ENCODE measurements at places on chromosomes 3 and 15.

DNA sequence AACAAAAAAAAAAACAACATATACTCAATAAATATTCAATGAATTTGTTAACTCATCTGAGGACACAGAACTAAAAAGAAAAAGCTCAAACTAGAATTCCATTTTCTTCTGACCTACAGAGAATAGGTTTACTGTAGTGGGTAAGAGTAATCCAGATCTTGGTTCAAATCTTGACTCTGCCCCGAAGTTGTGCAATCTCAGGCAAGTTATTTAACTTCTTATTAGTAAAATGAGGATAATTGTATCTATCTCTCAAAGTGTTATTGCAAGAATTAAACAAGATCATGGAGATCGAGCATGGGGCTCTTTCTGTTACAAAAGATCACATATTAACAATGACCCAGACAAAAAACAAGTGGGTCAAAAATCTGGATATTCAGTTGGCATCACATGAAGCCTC is 41.1 kb upstream of the OXTR start:
- DNase-seq, result no peak

GRCh38 chr3:48879307-48879993 is 19.2 kb downstream of the SLC25A20 start:
- DNase-seq, result no peak

DNA sequence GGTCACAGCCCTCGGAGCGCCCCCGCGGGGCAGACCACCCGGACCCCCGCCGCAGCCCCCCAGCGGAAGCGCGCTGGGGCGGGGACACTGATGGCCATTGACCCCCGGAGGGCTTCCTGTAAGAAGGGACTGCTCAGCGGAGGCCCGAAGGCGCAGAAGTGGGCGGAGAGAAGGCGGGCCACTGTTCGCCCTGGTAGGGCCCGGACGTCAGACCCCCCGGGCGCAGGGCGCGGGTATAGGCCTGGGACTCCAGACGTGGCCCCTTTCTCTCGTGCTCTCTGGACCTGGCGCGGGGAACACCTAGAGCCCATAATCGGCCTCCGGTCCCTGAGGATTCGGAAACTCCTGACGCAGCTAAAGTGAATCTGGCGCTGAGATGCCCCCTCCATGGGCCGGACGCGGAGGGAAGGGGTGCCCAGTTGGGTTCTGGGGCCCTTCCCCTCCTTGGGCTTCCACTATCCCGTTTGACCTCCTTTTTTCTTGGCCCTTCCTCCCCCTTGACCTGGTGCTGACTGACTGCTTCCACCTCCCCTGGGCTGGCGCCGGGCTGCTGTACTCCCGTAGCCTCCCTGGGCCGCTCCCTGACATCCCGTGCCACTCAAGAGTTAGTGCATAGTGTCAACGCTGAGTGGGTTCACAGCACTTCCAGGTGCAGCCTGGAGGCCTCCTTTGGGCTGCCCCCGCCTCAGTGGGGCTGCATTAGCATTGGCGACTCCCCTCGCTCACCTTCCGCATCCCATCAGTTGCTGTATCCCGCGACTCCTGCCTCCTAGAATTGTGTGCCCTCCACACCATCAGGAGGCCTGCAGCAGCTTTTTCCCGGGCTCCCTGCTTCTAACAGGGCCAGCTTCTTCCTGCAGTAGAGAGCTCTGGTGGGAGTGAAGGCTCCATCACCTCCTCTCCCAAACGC is 694 bp downstream of the ABTB1 start:
- DNase-seq, result no peak

GRCh38 chr3:3038201-3038991 is 71.8 kb downstream of the IL5RA start:
- DNase-seq, result no peak

GRCh38 chr15:61527836-61528580 is 298.9 kb upstream of the RORA start:
- DNase-seq, result no peak

GRCh38 chr3:11632564-11632963 is 11.2 kb downstream of the VGLL4 start:
- DNase-seq, result no peak

DNA sequence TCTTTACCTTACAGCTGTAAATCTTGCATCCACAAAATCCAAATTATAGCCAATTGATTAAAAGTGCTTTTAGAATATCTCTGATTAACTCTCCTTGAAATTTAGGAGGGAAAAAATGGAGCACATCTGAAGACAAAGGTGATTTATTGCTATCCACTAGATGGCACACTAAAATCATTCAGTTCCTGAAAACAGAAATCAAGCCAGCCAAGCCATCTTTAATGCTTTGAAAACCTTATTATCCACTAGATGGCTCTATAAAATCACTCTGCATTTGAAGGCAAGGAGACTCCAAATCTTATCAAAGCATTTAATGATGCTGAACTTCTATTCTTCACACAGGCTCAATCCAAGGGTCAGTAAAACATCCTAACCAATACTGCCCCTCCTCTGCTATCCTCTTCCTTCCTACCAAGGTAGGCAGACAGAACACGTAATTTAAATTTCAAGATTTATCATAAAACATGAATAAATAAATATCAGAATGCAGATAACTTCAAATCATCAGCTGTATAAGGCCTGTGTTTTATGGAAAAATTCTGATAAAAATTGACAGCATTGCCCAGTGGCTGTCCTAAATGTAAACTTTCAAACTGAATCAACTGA is 48.4 kb downstream of the GOLIM4 start:
- DNase-seq, result no peak

DNA sequence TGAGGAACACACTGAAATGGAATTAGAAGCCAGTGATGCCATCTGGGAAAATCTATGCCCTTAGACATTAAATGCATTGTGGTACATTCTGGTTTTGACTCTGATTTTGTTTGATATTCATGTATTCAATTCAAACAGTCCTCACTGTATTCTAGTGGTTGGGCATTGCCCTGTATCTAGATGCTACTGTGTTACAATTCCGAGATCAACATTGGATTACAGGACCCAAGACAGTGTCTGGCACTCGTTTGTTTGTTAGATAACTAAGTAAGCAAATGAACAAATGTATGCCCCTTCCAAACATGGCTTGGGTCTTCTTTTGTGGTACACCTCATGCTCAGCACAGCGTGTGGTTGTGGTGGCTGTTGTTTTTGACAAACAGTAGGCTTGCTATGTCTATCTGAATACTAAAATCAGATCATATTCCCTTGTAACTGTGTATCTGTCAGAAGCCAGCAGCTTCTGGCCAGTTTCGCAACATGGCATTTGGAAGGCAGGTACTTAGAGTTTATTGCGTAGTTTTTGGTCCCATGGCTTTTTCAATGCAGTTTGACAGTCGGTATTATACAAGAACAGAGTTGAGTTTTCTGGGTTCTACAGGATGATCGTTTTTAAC is 5.7 kb downstream of the FILIP1L start:
- no peak for DNase-seq

DNA sequence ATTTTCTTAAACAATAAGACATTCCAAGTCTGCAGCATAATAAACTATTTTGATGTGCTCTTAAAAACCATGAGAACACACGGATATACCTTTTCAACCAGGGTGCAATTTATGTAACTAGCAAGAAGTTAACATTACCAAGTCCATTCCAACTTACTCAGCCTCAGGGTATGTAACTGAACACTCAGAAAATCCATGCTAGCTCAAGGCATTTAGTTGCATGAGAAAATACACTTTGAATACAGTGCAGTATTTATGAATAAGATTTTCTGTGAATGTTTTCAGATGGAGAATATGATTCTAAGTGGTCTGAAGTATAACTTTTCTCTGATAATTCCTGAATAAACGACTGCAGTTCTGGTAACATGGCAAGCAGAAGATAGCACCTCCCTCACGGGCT is 124.3 kb downstream of the SNRK start:
- no peak for DNase-seq

DNA sequence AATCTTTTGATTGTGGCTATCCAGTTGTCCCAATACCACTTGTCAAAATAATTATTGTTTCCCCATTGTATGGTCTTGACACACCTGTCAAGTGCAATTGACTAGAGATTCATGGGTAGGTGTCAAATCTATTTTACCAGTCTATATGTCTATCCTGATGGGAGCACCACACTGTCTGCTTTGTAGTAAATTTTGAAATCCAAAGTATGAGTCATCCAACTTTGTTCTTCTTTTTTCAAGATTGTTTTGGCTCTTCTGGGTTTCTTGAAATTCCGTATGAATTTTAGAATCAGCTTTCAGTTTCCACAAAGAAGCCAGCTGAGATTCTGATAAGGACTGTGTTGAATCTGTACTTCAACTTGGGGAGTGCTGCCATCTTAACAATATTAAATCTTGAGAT is 71.9 kb downstream of the CSNK1G1 start:
- DNase-seq, result no peak

DNA sequence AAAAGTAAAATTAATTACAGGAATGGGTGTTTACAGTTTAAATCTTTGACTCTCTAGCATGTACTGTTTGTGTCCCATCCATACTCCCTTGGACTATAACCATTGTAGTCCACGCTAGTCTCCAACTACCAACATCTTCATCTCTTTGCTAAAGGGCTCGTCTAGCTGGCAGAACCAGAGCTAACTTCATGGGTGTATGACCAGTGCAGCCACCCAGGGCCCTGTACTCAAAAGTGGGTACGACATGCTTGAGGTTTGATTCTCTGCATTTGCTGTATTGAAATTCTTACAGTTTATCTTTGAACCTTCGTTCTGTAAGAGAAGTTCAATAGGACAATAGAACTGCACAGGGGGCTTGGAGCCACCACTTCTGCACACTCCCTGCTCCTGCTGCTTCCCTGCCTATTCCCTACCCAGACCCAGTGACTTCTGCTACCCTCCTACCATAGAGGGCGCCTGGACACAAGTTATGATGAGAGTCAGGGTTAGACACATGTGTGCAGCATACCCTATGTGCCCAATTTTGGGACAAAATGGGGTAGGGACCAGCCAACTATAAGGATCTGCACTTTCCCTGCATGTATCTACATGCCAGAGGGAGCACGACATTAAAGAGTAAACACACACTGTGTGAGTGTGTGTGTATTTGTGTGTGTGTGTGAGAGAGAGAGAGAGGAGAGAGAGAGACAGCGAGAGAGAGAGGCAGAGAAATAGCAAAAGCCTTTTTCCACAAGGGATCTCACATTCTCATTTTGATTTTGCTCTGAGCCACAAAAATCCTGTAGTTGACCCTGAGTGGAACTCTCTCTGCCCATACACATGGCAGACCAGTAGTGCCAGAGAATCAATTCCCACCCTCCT is 59.0 kb upstream of the NECTIN3 start:
- DNase-seq, result no peak

GRCh38 chr15:56031402-56031801 is 38.0 kb upstream of the NEDD4 start:
- no peak for DNase-seq

DNA sequence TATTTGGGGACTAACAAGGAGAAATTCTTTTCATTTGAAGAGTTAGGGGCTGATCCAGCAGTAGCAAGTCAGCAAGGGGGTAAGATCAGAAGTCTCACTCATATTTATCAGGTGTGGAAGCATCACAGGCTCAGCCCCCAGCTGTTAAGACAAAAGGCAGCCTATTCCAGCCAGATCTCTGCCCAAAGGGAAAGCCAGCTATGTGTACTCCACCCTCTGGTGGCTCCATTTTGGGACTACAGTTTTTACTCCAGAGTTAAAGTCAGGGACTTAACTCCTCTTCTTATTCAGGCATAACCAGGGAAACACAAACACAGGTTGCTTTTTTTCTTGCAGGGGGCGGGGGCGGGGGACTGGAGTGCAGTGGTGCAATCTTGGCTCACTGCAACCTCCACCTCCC is 19.2 kb downstream of the UBP1 start:
- DNase-seq, result no peak

GRCh38 chr15:57218826-57219576 is 157.3 kb upstream of the CGNL1 start:
- no peak for DNase-seq
